ENCODE measurements at places on chromosomes 11 and 22. TPM values are rescaled to one million over a fixed set of nuclear protein-coding genes. Genes with fewer than 3 reads are reported as not detected.
A peak's percentile ranks its signal among the peaks of the same experiment; 100 is the strongest.

The IL10RA gene
- 29.0 TPM for total RNA-seq

The SCUBE2 gene
- 36.3 TPM for total RNA-seq

The SIK3 gene
- 39.0 TPM for total RNA-seq

GRCh38 chr11:125123947-125124617, 12.7 kb upstream of the TMEM218 start:
- no peak overlapping the region for H3K4me3 ChIP-seq
- no peak for DNase-seq
- H3K4me1 ChIP-seq: no peaks in the 10 kb centered on the region
- no peak overlapping the region for H3K27ac ChIP-seq

- no peaks in the 10 kb centered on the region for H3K4me1 ChIP-seq
- H3K4me3 ChIP-seq: no peak overlapping the region
- no peaks in the 10 kb centered on the region for H3K27me3 ChIP-seq
- H3K36me3 ChIP-seq: no peaks in the 10 kb centered on the region
- DNase-seq: no peak
Measured at GRCh38 chr11:33445761-33446161, 188.6 kb downstream of the HIPK3 start.

- H3K36me3 ChIP-seq: no peaks in the 10 kb centered on the region
- H3K4me3 ChIP-seq: no peak overlapping the region
- no peak overlapping the region for H3K27ac ChIP-seq
- H3K4me1 ChIP-seq: peaks cover 40% of the 10 kb centered on the region
Measured at GRCh38 chr22:42440728-42441127, 8.5 kb upstream of the NFAM1 start.

DNA sequence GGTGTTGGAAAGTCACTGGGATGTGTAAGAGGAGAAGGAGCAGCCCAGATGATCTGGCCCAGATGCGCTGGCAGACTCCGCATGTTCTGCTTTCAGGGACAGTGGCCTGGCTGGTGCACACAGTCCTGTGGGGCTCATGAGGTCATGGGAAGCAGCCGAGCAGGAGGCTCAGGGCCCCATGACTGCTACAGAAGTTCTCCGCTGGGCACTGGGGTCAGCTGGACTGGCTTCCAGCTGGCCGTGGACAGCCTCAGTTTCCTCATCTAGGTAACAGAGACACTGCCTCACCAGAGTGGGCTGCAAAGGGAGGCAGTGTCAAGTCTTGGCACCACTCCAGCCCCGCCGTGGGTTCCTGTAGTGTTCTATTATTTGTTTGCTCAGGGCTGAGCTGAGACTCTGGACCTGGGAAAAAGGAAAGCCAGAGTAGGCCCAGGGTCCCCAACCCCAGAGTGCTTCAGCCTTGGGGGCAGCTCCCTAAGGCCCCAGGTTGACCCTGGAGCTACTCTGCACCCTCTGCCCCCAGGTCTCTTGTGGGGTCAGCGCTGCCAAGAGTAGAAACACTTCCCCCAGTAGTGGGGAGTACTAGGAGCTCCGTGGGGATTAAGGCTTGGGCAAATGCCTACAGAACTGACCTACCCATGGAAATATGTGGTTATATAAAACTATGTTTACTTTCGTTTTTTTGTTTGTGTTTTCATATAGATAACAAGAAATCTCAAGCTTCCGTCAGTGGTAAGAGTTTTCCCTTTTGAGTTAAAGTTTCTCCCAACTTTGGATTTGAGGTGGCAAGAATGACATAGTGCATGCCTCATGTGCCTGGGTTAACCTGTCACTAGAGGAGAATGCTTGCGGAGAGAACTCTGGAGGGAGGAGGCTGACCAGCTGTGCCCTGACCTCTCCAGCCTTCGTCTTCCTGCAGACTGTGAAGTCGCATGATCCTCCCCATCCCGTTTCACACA, 45.3 kb downstream of the MED15 start:
- H3K27ac ChIP-seq: peak overlapping the region; percentile 92
- H3K27me3 ChIP-seq: no peaks in the 10 kb centered on the region
- no peaks in the 10 kb centered on the region for H3K36me3 ChIP-seq
- peaks cover 83% of the 10 kb centered on the region for H3K4me1 ChIP-seq
- no peak for DNase-seq
- no peak overlapping the region for H3K4me3 ChIP-seq

GRCh38 chr22:48152164-48152775, 1389.8 kb downstream of the TBC1D22A start:
- no peaks in the 10 kb centered on the region for H3K27me3 ChIP-seq
- H3K27ac ChIP-seq: no peak overlapping the region
- H3K4me1 ChIP-seq: no peaks in the 10 kb centered on the region
- H3K4me3 ChIP-seq: no peak overlapping the region
- no peaks in the 10 kb centered on the region for H3K36me3 ChIP-seq

DNA sequence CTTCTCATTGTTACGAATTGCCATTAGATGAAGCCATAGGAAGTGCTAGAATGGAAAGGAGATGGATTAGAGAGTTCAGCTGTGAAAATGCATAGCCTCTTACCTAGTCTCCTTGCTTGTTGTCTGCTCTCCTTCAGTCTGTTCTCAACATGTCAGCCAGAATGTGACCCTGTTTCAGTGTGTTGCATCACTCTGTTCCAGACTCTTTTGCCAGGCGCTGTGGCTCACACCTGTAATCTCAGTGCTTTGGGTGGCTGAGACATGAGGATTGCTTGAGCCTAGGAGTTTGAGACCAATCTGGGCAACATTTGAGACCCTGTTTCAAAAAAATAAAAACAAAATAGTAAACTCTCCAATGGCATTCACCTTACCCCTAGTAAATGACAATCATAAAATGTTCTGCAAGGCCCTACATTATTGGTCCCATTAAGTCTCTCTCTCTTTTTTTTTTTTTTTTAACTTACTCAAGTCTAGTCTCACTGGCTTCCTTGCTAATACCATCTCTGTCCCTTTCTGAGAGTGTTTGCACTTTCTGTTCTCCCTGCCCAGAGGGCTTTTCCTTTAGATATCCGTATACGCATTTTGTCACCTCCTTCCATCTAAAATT, 39.4 kb downstream of the CYP2R1 start:
- H3K27ac ChIP-seq: no peak overlapping the region
- H3K4me3 ChIP-seq: no peak overlapping the region
- DNase-seq: no peak
- no peaks in the 10 kb centered on the region for H3K4me1 ChIP-seq

DNA sequence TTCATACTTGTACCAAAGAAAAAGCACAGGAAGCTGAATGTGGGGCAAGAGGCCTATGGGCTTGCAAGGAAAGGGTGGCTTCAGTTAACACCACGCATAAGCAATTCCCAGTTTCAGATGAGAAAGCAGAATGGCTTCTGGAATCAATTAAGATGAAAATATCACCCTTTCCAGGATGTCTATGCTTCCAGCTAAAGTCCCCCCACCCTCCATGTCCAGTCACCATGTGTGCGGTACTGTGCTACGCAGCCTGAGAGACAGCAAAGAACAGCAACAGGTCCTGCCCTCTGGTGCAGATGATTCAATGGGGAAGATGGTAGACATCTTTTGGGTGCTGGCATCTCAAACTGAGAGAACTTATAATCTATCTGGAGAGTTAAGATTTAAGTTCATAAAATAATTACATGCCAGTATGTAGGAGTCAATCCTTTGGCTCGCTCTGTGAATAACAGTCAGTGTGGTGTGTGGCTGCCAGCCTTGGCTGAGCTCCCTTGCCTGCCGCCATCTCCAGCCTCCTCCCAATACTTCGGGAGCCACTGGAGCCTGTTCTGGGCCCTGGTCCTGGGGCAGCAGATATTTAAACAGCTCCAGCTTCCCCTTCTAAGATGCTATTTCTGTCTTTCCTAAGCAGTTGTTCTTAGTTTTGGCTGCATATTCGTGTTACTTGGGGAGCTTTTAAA, 44.5 kb downstream of the ME3 start:
- peaks cover 50% of the 10 kb centered on the region for H3K4me1 ChIP-seq
- no peak for DNase-seq
- peak overlapping the region; percentile 68 for H3K27ac ChIP-seq
- no peaks in the 10 kb centered on the region for H3K27me3 ChIP-seq
- H3K4me3 ChIP-seq: no peak overlapping the region
